ENCODE measurements at places on chromosomes 6 and 20.

DNA sequence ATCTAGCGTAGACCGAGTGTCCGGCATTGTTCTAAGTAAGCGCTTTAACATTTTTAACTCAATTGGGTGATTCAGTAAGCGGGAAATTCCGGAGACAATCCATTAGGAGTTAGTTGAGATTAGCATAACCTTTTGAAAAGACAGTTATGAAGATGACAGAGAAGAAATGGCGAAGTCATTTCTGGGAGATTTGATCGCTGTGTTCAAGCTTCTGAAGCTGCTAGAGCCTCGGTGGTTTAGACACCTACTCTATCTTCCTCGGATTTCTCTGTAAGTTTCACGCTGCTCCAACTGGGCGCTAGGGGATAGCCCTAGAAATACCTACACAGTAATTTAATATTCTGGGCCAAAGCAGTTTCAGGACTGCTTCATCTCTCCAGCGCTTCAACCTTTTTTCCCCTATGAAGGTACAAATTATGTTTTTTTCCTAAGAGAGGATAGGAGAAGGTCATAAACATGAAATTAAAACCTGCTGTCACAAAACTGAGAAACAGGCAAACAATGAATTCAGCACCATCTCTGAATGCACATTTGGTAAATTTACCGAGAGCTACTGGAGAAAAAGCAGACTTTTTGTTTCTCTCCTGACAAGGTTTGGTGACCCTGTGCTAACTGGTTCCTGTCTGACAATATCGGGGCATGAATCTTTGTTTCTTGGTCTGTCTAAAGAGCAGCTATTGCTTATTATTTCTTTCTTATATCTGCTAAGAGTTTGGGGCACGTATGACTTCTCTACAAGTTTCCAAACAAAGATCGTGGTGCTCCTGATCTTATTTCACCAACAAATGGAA is 22.4 kb downstream of the ZNF311 start:
- DNase-seq: no peak

DNA sequence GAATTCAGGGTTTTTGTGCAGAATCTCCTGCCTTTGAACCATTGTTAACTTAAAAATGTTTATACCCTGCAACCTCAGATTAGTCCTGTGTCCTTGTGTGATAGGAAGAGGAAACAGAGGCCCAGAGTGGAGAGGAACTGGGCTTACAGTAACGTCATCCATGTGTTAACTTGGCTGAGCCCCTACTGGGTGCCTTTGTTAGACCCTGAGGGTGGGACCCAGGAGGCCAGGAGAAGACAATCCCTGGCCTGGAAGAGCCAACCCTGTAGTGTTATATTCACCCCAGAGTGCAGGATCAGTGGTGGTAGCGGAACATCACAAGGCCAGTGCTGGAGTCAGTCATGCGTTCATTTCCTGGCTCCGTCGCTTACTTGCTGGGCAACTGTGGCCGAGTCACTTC is 10.6 kb downstream of the MYLK2 start:
- DNase-seq: no peak

DNA sequence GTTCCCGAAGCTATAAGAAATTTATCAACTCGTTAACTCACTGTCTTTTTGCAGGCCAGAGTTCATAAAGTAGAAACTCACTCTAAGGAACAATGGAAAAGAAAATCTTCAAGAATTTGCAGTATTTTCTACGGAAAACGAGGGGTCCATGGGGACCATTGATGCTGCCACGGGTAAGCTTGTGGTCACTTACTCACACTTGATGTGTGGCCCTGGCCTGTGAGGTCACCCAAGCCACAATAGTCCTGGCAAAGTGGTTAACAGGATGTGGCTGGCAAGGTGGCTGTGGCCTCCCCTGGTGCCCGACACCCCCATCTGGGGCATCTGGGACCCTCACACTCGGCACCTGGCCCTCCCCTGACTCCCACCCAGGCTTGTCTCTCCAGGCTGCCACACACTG is 123.4 kb downstream of the C6orf118 start:
- DNase-seq: no peak

GRCh38 chr20:37240337-37241067 is 21.1 kb downstream of the GHRH start:
- DNase-seq: no peak

GRCh38 chr20:56098981-56099500 is 93.7 kb upstream of the CBLN4 start:
- DNase-seq: no peak
